ENCODE measurements at places on chromosomes 2 and 18.

DNA sequence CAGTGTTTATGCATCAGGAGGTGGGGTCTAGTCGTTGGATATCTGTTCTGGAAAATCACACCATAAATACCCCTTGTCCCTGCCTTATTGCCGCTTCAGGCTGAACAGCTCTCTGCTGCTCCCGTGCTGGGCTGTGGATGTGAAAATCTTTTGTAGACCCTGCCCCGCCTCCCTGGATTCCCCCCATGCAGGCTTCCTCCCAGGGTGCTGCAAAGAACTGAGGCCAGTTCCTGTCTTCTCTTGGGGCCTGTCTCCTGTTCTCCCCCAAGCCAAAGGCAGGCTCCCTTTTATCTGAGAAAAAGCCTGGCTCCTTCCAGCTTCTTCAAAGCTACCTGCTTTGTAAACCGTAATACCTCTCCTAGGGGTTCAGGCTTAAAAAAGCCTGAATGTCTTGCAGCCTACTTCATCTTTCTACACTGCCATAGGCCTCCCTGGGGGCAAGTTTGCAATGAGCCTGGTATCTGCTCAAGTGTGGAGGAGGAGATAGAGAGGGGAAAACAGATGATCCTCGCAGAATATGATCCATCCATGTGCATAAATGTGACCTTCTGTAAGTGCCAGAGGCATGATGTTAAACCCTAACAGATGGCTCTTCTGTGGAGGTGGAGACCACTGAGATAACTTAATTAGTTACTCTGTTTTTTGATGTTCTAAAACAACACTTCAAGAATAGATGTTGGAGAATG is 55.3 kb downstream of the VWA3B start:
- ATAC-seq: no peak

DNA sequence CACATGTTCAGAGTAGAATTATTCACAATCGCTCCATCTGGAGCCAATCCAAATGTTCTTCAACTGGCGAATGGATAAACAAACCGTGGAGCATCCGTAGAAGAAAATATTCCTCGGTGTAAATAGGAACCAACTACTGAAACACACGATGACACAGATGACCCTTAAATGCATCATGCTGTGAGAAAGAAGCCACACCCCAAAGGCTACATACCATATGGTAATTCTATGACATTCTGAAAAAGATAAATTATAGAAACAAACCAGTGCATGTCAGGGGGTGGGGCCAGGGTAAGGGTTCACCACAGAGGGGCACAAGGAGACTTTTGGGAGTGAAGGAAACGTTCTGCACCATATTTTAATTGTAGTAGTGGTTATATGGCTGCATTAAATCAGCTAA is 312.2 kb upstream of the SMIM21 start:
- ATAC-seq: no peak

DNA sequence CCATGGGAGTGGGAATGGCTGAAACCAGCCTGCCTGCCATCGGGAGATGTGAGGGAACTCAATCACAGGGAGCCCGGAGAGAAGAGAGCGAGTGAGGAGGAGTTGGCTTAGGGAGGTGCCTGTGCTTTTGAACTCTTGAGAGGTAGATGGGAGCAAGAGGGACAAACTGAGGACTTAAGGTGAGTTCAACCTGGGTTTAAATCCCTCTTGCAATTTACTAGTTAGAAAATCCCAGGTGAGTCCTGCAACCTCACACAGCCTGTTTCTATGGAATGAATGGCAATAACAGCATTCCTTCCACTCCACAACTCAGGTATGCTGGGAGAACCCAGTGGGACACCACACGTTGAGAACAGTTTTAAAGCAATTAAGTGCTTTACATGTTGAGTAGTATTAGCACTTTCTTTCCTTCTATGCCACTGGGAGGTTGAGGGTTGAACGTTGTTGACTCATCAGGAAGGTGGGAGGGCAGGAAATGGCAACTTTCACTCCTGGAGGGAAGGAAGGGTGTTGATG is 57.3 kb downstream of the VIT start:
- ATAC-seq: no peak

DNA sequence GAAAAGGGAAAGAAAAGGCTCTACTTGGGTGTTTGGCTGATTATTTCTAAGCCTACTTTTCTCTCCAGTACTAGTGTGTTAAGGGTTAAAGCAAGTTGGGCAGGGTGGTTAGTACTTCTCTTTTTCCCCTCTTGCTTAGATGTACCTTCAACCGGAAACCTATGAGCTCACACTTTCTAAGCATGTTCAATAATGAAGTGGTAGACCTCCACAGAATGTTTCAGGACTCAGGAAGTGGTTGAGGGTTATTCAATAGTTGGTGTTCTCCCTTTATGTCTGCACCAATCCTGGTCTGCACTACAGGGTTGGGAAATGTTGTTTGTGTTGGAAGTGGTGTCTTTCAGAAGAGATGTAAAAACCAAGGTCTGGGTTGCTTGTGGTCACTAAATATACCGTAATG is 137.1 kb downstream of the ZEB2 start:
- ATAC-seq: peak; percentile 95

- ATAC-seq: no peak
These were observed 73.9 kb upstream of the HPCAL1 start for GRCh38 chr2:10228611-10229365.

Data from activated T-helper 17 cell treated with anti-CD3 and anti-CD28 coated beads, Interleukin-2, amount 50 U/mL, for 72 hours (primary cell).